Nucleus accumbens (tissue), 56 donors: ENCODE measurements at places on chromosomes 3 and 15.

DNA sequence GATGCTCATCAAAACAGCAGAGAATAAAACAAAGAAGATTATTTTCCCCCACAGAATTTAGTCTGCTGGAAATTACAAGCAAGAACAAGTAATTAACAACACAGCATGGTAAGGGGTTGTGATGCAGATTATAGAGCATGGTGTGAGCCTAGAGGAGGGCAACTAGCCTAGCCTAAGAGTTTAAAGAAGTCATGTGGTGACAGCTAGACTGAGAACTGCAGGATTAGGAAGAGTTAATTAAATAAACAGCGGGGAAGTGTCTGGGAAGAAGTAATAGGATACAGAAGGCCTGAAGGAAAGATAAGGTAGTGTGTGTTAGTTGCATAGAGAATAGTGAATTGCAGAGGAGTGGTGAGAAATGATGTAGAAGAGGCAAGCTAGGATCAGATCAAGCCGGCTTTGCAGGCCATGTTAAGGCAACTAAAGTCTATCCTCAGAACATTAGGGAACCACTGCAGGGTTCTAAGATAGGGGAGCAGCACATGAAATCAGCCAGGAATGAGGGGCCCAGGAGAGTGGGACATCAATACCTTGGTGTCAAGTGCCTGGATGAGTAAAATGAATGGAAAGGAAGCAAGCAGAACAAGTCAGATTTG, 11.9 kb upstream of the PKM start:
- no peak for DNase-seq

DNA sequence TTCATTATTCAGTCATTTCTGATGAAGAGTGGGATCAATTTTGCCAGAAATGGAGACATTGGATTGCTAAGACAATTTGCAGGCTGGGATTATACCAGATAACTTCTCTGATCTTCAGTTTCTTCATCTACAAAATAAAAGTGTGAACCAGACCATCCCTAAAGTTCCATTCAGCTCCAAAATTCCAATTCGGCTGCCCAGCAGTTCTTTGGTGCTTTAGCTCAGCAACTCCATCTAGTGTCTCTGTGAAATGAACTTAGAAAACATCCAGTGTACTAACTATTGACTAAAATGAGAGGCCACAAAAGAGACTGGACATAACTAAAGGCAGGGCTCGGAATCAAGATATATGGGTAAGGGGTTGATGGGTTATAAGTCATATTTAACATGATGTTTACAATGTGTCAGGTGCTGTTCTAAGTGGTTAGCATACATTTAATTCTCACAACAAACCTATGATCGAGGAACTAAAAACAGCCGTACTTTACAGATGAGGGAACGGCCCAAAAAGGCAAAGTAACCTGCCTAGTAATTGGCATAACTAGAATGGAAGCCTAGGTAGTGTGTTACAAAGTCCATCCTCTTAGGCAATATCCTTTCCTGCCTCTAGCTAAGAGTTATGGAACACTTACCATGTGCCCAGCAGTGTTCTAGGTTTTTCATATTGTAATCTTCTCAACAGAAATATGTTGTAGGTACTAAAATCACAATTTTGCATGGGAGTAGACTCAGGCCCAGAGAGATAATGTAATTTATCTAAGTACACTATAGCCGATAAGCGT, 17.0 kb downstream of the THAP10 start:
- no peak for DNase-seq

DNA sequence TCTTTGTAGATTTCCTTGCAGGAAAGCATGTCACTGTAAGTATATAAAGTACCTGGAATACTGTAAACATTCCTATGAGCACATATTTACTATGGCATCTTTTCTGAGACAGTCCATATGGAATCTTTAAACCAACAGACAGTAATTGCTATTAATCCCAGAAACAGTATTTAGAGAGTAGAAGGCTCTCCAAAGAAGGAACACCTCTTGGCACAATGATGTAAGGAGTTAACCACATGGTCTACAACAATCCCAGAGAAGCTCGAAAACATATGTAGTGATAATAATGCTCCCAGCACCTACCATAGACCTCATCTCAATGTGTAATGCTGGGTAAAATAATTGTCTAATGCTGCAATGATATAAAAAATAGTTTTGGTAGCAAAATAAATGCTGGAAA, 95.8 kb upstream of the IL12A start:
- DNase-seq = no peak

DNA sequence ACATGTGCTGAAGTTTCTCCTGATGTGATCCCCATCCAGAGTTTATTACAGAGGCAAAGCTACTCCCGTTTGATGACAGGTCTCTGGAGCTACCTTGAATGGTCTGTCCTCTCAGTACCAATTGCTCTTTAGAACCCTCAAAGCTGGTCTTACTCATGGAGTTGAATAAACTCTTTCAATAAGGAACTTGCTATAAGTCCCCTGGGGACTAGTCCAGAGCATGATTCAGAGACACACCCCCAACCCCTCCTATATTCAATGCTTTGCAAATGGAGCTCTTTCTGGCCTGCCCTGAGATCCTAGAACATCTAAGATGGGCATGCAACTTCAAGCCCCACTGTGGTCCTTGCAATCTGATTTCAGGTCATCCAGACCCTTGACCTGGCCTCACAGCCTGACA, 23.9 kb upstream of the TPM1 start:
- DNase-seq = no peak

DNA sequence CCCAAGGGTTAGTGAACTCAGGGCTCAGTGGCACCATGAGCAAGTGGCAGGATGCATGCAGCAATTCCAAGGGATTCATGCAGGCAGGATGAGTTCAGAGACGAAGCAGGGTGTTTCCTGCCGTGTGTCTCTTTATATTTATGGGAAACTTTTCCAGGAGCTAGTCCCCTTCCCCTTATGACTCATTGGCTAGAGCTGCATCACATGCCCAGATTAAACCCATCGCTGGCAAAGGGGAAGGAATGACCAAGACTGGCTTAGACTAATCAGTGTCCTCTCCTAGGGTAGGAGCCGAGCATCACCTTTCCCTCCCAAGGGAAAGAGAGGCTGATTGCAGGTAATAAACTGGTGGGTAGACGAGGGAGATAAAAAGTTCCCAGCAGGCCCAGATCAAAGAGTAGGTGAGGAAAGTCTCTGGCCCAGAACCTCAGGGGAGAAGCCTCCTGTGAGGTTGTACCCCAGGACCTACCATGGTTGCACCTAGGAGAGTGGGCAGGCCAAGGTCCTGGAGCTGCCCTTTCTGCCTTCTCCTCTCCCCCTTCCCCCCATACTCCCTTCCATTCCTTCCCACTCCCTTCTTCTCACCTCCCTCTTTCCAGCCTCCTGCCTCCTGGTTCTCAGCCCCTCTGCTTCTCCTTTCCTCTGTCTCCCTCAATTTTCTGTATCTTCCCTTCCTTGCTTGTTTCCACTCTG, 67.8 kb upstream of the ITGA11 start:
- DNase-seq = no peak

DNA sequence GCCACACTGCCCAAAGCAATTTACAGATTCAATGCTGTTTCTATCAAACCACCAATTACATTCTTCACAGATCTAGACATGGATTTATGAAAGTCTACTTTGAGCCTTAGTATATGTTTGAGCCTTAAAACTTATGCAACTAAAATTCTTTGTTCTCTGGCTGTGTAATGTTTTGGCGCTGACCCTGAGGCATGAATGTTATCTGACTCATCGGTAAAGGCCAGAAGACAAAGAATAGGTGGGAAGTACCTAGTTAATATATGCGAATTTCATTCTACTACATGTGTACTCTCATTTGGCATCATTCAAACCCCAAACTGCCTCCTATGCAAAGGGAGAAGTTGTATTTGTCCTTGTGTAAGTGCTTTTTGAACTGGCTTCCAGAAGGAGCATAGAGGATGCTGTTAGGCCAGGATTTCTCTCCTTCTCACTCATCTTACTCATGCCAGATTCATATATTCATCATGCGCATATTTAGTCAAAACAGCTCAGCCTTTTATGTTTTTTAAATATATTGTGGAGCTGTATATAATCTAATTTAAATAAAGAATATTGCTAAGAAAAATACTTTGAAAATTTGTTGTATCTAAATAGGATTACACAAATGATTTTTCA, 204.2 kb downstream of the NFKBIZ start:
- DNase-seq = no peak

DNA sequence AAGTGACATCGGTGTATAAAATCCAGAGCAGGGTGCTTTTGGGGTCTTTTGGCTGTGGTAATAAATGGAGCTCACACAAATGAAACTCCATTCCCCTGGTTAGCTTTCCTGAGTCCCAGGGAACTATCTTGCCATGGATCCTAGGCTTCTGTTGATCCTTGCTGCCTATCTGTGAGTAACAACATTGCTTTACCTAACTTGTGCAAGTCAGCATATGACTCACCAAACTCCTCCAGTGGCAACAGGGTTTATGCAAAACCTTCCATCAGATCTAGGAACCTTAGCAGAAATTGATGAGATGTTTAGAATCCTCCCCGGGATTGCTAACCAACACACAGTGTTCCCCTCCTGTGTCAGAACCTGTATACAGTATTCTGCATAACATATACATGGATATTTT, 105.4 kb downstream of the SCAPER start:
- no peak for DNase-seq

DNA sequence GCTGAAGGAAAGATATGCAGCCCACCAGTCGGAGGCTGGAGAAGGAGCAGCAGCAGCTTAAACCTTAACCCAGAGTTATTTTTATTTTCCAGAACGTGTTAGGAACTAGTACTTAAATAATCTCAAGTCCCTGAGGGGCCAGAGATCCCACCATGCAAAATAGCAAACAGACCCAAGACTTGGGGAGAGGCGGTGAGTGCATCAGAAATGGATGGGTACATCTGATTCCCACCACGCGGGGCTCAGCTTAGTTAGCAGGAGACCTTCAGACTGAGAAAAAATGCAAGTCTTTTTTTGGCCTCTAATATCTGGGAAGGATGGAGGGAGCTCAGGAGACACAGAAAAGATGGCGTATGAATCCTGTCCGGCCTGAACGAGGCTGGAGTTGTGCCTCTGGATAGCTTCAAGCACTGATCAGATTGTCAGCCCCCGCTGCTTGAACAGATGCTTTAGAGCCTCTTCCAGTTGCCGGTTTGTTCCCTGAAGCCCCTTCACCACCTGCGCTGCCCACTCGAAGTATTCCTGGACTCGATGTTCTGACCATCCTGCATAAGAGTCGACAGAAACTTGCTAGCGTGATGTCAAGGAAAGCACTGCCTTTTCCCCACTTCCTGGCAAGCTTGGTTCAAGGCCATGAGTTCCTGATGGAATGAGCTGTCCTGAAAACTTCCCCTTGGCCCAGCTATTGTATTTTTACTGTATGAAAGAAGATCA, 1.3 kb downstream of the HDDC3 start:
- no peak for DNase-seq

- no peak for DNase-seq
Measured at GRCh38 chr3:13324835-13325501, 95.2 kb downstream of the NUP210 start.

GRCh38 chr15:92655178-92655995, at the start of gene FAM174B:
FAM174B (minus strand) TSS chr15:92655775.
- DNase-seq = no peak

GRCh38 chr3:17014709-17015108, 130.0 kb downstream of the PLCL2 start:
- DNase-seq = no peak

GRCh38 chr3:57675530-57675929, 17.3 kb downstream of the DENND6A start:
- no peak for DNase-seq

GRCh38 chr3:78978037-78978436, 789.8 kb downstream of the ROBO1 start:
- no peak for DNase-seq

GRCh38 chr3:10835406-10835805, 19.4 kb downstream of the SLC6A11 start:
- no peak for DNase-seq

- no peak for DNase-seq
Measured at GRCh38 chr15:65993236-65993635, 123.9 kb downstream of the RAB11A start.

DNA sequence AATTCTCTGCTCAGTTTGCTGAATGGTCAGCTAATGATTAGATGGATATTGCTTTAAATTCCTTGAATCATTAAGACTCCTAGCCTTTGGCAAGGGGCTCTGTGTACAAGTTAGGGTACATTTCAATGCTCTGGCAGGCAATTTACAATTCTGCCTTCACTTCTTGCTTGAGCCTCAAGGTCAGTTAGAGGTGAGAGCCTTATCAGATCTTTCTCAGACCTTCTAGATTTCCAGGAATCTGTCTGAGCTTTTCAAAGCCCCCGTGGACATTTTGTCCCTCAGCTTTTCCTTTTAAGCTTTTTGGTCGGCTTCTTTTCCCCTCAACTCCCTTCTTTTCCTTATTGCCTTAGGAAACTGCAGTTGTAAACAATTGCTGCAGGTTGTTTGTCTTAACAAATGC, 34.7 kb downstream of the TGM4 start:
- no peak for DNase-seq

DNA sequence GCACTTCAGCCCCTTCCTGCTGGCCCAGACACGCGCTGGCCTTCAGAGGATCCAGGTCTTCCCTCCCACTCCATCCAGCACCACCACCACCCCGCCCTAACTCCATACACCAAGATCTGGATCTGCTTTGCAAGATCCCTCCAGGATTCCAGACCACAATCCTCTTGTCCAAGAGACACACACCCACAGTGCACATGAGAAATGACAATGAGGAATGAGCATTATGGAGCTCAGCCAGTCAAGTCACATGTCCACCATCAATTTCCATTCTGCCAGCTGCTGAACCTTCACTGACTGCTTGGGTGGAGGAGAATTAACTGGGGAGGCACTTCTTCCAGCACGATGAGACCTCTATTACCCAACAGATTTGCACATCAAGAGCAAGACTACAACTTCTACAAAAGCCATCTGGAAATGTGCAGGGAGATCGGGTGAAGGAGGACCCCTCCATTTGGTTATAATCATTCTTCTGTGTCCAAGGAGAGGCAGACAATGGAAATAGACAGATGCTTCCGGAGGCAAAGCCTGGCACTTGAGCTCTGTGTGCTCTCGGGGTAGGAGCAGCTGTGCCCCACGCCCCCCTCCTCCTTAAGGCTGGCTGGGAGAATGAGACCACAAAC, 12.3 kb upstream of the SPATA12 start:
- peak; percentile 49 for DNase-seq

DNA sequence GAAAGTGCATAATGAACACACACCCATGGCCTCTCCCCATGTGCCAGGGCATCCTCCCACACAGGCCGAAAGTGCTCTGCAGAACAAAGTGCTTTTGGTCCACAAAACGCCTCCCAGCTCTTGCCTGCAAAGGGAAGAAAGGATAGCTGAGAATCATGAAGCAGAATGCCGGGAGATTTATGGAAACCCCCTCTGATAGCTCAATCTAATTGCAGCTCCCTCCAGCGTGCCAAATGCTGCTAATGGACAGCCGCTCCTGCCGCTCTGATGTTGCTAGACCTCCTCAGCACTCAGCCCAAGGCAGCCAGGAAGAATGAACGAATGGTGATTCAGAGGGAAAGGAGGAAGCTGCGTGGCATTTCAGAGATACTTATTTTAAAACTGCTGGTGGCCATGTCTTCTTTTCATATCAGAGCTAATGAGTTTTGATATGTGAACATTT, 145.3 kb downstream of the TJP1 start:
- DNase-seq = no peak

- no peak for DNase-seq
Measured at GRCh38 chr3:161474139-161474538, 22.5 kb upstream of the OTOL1 start.
